Activated naive CD8-positive, alpha-beta T cell treated with anti-CD3 and anti-CD28 coated beads, Interleukin-2, amount 10 ng/mL, durations not matched to agents 7 days and 5 days (primary cell): ENCODE measurements at places on chromosomes 1 and 21.

DNA sequence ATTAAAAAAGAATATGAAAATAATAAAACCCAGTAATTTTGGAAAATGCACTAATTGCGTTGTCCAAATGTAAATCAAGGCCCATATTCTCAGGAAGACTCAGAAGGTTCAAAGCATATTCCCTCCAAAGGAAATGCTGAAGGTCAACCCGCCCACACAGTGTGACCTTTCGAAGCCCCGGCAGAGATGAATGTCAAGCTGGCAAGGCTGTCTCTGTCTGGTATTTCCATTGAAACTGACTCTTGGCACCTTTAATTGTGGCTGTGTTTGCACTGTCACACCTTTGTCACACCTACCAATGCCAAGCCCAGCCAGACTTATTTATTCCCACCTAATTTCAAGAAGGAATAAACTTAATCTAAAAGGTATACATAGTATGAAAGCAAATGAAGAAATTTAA, 82.5 kb downstream of the NTPCR start:
- no peak for DNase-seq

DNA sequence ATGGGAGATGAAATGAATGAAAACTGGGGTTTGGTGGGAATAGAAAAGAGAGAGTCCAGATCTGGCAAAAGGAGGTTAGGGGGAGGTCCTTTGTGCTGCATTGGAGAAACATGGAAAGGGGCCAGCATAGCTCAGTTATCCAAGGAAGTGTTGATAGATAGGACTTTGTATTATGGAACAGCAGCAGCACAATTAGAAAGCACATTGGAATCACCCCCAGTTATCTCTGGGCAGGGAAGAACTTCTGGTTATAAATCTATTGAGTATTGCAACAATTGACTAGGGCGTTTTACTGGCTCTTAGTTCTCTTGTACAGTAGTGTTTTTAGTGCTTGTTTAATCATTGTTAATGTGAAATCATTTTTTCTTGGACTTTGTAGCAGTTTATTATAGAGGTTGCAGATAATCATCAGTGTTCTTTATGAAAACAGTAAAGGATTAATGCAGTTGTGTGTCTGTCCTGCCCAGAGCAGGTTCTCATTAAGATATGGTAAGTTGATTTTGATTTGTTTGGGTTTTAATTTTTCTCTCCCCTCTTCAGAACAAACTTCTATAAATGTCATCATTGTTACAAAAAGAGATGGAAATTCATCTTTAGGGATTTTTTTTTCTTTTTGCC, 76.6 kb downstream of the NR5A2 start:
- no peak for DNase-seq

- DNase-seq, result peak; percentile 11
Measured at GRCh38 chr1:5743435-5744095, 248.7 kb downstream of the NPHP4 start.

DNA sequence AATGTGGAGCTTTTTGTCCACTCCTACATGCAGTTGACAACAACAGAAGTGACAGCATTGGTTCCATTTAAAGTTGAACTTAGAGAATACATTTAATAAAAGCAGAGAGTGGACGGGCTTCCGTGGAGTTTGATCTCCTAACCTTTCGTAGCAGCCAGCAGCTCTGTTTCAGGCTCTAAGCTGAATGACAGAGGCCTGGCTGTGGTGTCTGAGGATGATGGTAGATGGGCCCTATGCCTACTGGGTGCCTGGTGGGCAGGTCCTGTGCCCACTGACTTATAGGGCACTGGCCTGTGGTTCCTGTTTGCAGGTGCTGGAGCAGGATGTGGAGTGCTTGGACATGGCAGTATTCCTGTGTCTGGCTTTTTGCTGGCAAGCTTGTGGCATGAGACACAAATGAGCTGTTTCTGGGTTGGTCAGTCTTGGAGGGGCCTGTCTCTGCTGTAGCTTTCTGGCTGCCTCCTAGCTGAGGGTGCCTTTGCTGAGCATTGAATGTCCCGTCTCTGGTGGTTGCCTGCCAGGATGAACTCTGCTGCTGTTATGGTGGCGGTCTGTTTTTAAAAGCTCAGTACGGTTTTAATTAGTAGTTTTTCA, 54.6 kb downstream of the PRDM2 start:
- DNase-seq, result no peak

DNA sequence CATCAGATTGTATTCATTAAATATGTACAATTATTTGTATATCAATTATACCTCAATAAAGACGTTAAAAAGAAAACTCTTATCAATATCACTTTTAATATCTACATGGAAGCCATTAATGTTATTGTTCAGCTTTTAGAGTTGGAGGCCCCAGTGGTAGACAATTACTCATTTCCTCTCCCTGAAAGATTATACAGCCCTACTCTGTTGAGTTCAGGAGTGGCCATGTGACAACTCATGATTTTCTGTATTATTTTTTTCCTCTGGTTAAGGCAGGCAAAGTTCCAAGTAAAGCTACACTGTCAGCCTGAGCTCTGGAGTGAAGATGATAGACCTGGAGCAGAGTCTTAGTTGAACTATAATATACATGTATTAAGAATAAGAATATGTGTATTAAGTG, 247.9 kb upstream of the B3GALT2 start:
- DNase-seq, result no peak

GRCh38 chr1:102234753-102235359, 238.1 kb upstream of the OLFM3 start:
- DNase-seq, result no peak

GRCh38 chr1:186901631-186902030, 72.9 kb downstream of the PLA2G4A start:
- no peak for DNase-seq

- no peak for DNase-seq
Measured at GRCh38 chr1:229360420-229360819, 17.6 kb upstream of the CCSAP start.

GRCh38 chr1:167648978-167649744, 19.1 kb downstream of the RCSD1 start:
- DNase-seq, result no peak
